Regular cardiac myocyte (primary cell): ENCODE measurements at places on chromosomes 5 and 9. TPM values are rescaled to one million over a fixed set of nuclear protein-coding genes. Genes with fewer than 3 reads are reported as not detected.

PCDHB15 gene
- 0.38 and 1.4 TPM in 2 replicates for total RNA-seq

FAM153A gene
- total RNA-seq: 0.56 TPM in 1 of 2 replicates, not detected in the other

PARP8 gene
- total RNA-seq: 23.0 and 39.5 TPM in 2 replicates

CDKN2B gene
- total RNA-seq: 10.2 and 22.0 TPM in 2 replicates

TMOD1 gene
- under 0.01 and 0.28 TPM in 2 replicates for total RNA-seq

RANBP3L gene
- total RNA-seq: not detected in 2 replicates

SLC23A1 gene
- not detected in 2 replicates for total RNA-seq
